Endothelial cell of umbilical vein (primary cell): ENCODE measurements at places on chromosomes 16 and 17.

DNA sequence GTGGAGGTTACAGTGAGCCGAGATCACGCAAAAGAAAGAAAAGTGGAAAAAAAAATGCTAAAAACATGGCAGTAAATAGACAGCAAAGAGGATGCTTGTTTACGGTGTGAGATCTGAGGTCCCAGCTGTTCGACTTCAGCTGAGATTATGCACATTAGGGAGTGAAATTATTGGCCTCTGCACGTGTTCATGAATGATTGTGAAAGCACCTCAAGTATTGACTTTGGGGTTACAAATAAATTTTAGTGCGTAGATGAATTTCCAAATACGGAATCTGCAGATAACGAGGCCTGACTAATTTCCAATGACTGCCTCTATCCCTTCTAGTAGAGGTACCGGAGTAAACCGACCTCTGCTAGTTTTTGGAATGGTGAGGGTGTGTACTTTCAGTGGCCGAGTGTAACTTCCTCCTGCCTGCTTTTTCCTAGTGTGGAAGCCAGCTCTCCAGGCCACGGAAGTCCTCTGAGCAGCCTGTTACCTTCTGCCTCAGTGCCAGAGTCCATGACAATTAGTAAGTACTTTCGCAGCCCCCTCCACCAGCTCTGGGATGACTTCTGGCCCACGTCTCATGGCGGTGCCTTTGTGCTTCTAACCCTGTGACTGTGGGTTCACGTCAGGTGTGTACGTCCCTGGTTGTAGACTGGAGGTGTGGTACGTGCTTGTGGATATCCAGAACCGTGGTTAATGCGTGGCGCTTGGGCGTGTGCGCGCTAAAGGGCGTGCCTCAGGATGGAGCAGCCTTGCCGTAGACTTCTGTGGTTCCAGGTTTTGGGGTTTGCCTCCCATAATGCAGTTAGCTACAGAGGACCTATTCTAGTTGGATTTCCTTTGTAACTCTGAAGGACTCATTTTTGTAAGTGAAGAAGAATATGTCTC is 102.1 kb downstream of the SNX29 start:
- H3K4me1 ChIP-seq, result peaks cover 8% of the 10 kb centered on the region
- H3K4me3 ChIP-seq, result no peak overlapping the region
- no peak for DNase-seq
- no peak overlapping the region for H3K27ac ChIP-seq
- H3K36me3 ChIP-seq, result no peaks in the 10 kb centered on the region

- peak overlapping the region; percentile 77 for H3K27ac ChIP-seq
- H3K36me3 ChIP-seq, result peaks cover 9% of the 10 kb centered on the region
- H3K4me1 ChIP-seq, result peaks cover 94% of the 10 kb centered on the region
- DNase-seq, result peak; percentile 97
- no peaks in the 10 kb centered on the region for H3K27me3 ChIP-seq
These were observed 14.8 kb downstream of the TAC4 start for GRCh38 chr17:49832840-49833599.

DNA sequence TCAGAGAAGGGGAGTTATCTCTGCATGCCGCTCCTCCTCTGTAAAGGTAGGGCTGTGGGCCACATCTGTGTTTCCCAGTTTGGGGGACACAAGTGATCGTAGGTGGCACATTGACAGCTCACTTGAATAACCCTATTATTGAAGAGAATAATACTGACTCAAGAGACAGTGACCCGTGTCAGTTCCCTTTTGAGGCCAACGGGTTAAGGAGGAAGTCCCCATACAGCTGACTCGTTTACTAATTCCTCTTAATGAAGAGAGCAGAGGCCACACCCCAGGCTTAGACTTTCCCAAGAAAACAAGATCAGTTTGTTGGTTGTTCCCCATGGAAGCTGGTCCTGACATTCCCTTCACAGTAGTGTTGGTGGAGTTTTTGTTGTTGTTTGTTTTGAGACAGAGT is 33.0 kb downstream of the IL4R start:
- H3K36me3 ChIP-seq, result peaks cover 53% of the 10 kb centered on the region
- no peak overlapping the region for H3K27ac ChIP-seq
- H3K27me3 ChIP-seq, result no peaks in the 10 kb centered on the region
- H3K4me1 ChIP-seq, result peaks cover 6% of the 10 kb centered on the region
- no peak for DNase-seq
- no peak overlapping the region for H3K4me3 ChIP-seq

- H3K36me3 ChIP-seq, result no peaks in the 10 kb centered on the region
- H3K4me3 ChIP-seq, result no peak overlapping the region
- H3K27me3 ChIP-seq, result no peaks in the 10 kb centered on the region
These were observed 73.4 kb downstream of the MRM3 start for GRCh38 chr17:855569-855968.

GRCh38 chr17:74734256-74734655 is 2.8 kb upstream of the RAB37 start:
- no peak for DNase-seq
- no peaks in the 10 kb centered on the region for H3K36me3 ChIP-seq
- H3K27me3 ChIP-seq, result peaks cover 35% of the 10 kb centered on the region
- no peak overlapping the region for H3K4me3 ChIP-seq
- H3K4me1 ChIP-seq, result no peaks in the 10 kb centered on the region

DNA sequence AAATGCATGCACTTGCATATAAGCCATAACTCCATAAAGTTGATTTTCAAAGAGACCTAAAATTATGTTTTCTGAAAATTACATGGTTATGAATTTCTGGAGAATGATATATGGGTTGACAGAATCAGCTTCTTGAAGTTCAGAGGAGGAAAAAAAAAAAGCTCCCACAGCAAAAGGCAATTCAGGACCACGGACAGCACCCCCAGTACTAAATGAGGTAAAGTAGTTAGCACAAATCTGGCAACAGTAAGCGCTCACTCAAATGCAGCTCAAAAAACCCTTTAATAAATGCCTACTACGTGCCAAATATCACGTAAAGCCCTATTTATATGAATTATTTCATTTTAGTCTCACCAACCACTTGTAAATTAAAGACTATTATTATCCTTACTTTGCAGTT is 135.2 kb downstream of the SHISA9 start:
- peak; percentile 13 for DNase-seq
- H3K27me3 ChIP-seq, result no peaks in the 10 kb centered on the region
- no peak overlapping the region for H3K27ac ChIP-seq
- no peaks in the 10 kb centered on the region for H3K4me1 ChIP-seq
- H3K4me3 ChIP-seq, result no peak overlapping the region
- no peaks in the 10 kb centered on the region for H3K36me3 ChIP-seq

- peaks cover 5% of the 10 kb centered on the region for H3K27me3 ChIP-seq
- H3K4me3 ChIP-seq, result no peak overlapping the region
- H3K4me1 ChIP-seq, result no peaks in the 10 kb centered on the region
- DNase-seq, result no peak
- no peaks in the 10 kb centered on the region for H3K36me3 ChIP-seq
These were observed 614.4 kb downstream of the CDH11 start for GRCh38 chr16:64507240-64508024.

- no peak overlapping the region for H3K4me3 ChIP-seq
- H3K27ac ChIP-seq, result no peak overlapping the region
- H3K36me3 ChIP-seq, result no peaks in the 10 kb centered on the region
- DNase-seq, result no peak
- peaks cover 5% of the 10 kb centered on the region for H3K27me3 ChIP-seq
- H3K4me1 ChIP-seq, result no peaks in the 10 kb centered on the region
These were observed 6.1 kb downstream of the TVP23A start for GRCh38 chr16:10812312-10813098.

- no peaks in the 10 kb centered on the region for H3K4me1 ChIP-seq
- H3K4me3 ChIP-seq, result no peak overlapping the region
- no peak for DNase-seq
- no peaks in the 10 kb centered on the region for H3K36me3 ChIP-seq
- no peak overlapping the region for H3K27ac ChIP-seq
These were observed 96.7 kb upstream of the HSBP1 start for GRCh38 chr16:83711069-83711468.

- no peak overlapping the region for H3K4me3 ChIP-seq
- no peaks in the 10 kb centered on the region for H3K36me3 ChIP-seq
- H3K27ac ChIP-seq, result no peak overlapping the region
- no peak for DNase-seq
- no peaks in the 10 kb centered on the region for H3K4me1 ChIP-seq
These were observed 201.3 kb downstream of the CEP112 start for GRCh38 chr17:65990593-65990992.

DNA sequence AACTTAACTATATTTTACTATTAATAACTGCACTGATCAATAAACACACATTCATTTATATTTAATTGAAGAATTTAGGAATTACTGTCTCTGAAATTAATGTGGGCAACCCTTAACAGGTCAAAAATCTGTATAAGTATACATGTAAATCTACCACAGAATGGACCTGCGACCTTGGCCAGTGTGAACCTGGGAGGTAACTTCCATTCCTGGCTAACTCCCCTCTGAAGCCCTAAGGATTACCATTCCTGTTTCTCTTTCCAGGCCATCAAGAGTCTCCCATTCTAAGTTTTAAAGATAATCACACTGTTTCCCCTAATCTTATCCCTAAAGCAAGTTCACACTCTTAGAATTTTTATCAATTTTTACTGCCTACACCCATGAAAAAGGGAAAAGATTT is 58.1 kb downstream of the SMURF2 start:
- no peak for DNase-seq
- no peak overlapping the region for H3K27ac ChIP-seq
- H3K4me1 ChIP-seq, result peaks cover 24% of the 10 kb centered on the region
- no peaks in the 10 kb centered on the region for H3K27me3 ChIP-seq

GRCh38 chr16:85420501-85421337 is 192.4 kb upstream of the GSE1 start:
- peak; percentile 30 for DNase-seq
- H3K4me3 ChIP-seq, result no peak overlapping the region
- no peaks in the 10 kb centered on the region for H3K36me3 ChIP-seq

GRCh38 chr17:63986821-63987220 is 11.3 kb upstream of the PRR29 start:
- H3K4me1 ChIP-seq, result peaks cover 21% of the 10 kb centered on the region
- DNase-seq, result peak; percentile 63
- no peaks in the 10 kb centered on the region for H3K36me3 ChIP-seq
- no peak overlapping the region for H3K4me3 ChIP-seq

DNA sequence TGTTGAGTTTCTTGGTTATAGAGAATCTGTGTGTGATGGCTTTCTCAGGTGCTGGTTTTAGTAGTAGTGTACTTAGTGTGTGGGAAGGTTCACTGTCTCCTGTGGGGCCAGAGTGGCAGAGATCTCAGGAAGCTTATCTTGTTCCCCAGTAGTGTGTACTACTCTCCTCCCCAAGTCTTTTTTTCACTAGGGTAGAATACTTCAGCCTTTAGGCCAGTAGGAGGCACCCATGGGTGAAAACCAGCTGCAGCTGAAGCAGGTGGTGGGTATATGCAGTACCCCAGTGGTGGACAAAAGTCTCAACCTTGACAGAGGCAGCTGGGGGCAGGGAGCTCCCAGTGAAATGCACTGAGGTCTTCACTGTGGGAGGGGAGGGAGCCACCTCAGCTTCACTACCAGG is 109.9 kb downstream of the PHKB start:
- no peak overlapping the region for H3K27ac ChIP-seq
- no peaks in the 10 kb centered on the region for H3K27me3 ChIP-seq
- H3K4me3 ChIP-seq, result no peak overlapping the region
- H3K4me1 ChIP-seq, result no peaks in the 10 kb centered on the region
- no peak for DNase-seq
- no peaks in the 10 kb centered on the region for H3K36me3 ChIP-seq

DNA sequence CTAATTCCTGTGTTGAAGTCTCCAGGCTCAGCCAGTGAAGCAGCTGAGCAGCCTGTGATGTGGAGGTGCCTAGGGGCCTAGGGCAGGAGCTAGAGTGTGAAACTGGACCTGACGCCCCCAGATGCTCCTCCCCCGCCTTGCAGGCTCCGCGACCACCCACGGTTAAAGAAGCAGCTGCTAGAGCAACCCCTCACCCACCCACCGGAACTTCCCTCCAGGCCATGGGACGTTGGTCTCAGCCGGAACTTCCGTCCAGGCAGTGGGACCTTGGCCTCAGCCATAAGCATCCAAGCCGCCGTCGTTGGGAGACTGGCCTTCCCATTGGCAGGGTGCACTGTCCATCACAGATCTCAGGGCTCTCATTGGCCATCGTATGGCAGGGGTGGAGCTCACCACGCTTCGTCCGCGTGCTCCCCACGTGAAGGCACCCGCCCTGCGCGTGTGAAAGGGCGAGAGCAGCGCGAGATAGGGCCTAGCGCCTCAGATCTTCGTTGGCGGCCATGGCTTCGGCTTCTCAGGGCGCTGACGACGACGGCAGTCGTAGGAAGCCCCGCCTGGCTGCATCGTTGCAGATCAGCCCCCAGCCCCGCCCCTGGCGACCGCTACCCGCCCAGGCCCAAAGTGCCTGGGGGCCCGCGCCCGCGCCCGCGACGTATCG is at the start of gene ADAD2:
Gene ADAD2 (plus strand): TSS at position 427 of the 658 bp plus-strand sequence. CDS start 74 bp downstream, at position 501.
- no peak within 1 kb of the TSS for H3K4me3 ChIP-seq
- no peak for DNase-seq
- H3K27me3 ChIP-seq, result no peaks in the 10 kb centered on the region
- H3K27ac ChIP-seq, result no peak within 1 kb of the TSS

- H3K27ac ChIP-seq, result peak overlapping the region; percentile 87
- no peaks in the 10 kb centered on the region for H3K36me3 ChIP-seq
- no peak overlapping the region for H3K4me3 ChIP-seq
These were observed 34.1 kb downstream of the TK2 start for GRCh38 chr16:66515596-66516508.

- no peaks in the 10 kb centered on the region for H3K27me3 ChIP-seq
- peaks cover 3% of the 10 kb centered on the region for H3K36me3 ChIP-seq
- no peak overlapping the region for H3K4me3 ChIP-seq
These were observed 7.3 kb downstream of the VAT1 start for GRCh38 chr17:43014649-43015542.

- H3K27me3 ChIP-seq, result no peaks in the 10 kb centered on the region
- no peaks in the 10 kb centered on the region for H3K36me3 ChIP-seq
- peak overlapping the region; percentile 76 for H3K4me3 ChIP-seq
- no peak overlapping the region for H3K27ac ChIP-seq
These were observed 1.7 kb upstream of the CDH11 start for GRCh38 chr16:65123396-65124211.

GRCh38 chr16:22348291-22348690 is 26.1 kb downstream of the CDR2 start:
- no peaks in the 10 kb centered on the region for H3K27me3 ChIP-seq
- no peak overlapping the region for H3K27ac ChIP-seq
- no peaks in the 10 kb centered on the region for H3K4me1 ChIP-seq
- peaks cover 20% of the 10 kb centered on the region for H3K36me3 ChIP-seq

GRCh38 chr16:23407436-23408127 is 45.4 kb downstream of the COG7 start:
- no peaks in the 10 kb centered on the region for H3K27me3 ChIP-seq
- no peak for DNase-seq
- H3K4me1 ChIP-seq, result peaks cover 3% of the 10 kb centered on the region
- H3K27ac ChIP-seq, result no peak overlapping the region
- H3K4me3 ChIP-seq, result no peak overlapping the region

GRCh38 chr16:46650254-46650623 is 29.1 kb upstream of the SHCBP1 start:
- no peaks in the 10 kb centered on the region for H3K36me3 ChIP-seq
- H3K4me3 ChIP-seq, result no peak overlapping the region
- H3K27me3 ChIP-seq, result no peaks in the 10 kb centered on the region
- DNase-seq, result no peak
- no peaks in the 10 kb centered on the region for H3K4me1 ChIP-seq

DNA sequence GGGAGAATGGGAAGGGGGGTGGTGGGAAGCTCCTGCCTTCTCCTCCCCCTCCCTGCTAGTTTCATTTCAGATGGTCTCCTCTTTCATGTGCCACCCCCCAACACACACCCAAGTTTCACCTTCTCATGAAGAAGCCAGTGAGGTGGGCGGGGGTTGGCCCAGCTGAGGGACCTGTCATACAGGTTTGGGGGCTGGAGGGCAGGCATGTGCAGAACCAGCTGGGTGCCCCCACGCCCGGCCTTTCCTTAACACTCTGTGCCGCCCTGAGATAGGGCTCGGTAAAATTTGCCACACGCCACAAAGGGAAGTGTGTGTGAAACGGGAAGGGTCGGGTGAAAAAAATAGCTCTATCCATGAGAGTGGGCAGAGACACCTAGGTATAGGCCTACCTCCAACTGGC is 57.4 kb downstream of the PIPOX start:
- no peaks in the 10 kb centered on the region for H3K36me3 ChIP-seq
- no peak overlapping the region for H3K27ac ChIP-seq
- no peak overlapping the region for H3K4me3 ChIP-seq
- H3K27me3 ChIP-seq, result no peaks in the 10 kb centered on the region
- no peak for DNase-seq
